ENCODE measurements at places on chromosomes 7 and 10.
A peak's percentile ranks its signal among the peaks of the same experiment; 100 is the strongest.

DNA sequence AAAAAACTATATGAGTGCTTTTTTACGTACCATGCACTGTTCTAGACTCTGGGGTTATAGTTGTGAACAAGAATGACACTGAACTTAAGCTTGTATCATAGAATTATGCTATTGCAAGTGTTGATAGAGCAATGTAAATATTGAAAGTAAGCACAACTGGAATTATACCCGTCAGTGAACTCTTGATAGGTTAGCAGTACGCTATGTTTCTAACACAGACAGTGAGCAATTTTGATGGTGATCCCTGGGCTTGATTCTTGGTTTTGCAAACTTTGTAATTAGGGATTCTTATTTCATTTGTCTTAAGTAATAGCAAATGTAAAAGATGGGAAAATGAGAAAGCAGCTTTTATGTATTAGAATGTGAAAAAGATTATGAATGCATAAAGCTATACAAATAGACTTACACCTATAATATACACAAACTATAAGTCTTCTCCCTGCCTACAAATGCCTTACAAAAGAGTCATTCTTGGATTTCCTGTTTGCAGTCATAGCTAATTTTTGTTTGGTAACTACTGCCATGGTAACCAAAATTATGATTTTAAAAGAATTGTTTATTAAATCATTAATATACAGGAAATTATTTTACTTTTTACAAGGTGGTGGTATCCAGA, 6.7 kb downstream of the TES start:
- no peak for DNase-seq

- DNase-seq = no peak
These were observed 57.0 kb downstream of the UNCX start for GRCh38 chr7:1289666-1290025.

GRCh38 chr7:151920488-151920887, 35.8 kb upstream of the GALNTL5 start:
- DNase-seq = no peak

GRCh38 chr7:43430411-43430810, 152.5 kb upstream of the STK17A start:
- no peak for DNase-seq

GRCh38 chr10:2263561-2263960, 526.2 kb upstream of the ADARB2 start:
- no peak for DNase-seq

GRCh38 chr10:95056744-95057363, 12.4 kb downstream of the CYP2C8 start:
- no peak for DNase-seq

DNA sequence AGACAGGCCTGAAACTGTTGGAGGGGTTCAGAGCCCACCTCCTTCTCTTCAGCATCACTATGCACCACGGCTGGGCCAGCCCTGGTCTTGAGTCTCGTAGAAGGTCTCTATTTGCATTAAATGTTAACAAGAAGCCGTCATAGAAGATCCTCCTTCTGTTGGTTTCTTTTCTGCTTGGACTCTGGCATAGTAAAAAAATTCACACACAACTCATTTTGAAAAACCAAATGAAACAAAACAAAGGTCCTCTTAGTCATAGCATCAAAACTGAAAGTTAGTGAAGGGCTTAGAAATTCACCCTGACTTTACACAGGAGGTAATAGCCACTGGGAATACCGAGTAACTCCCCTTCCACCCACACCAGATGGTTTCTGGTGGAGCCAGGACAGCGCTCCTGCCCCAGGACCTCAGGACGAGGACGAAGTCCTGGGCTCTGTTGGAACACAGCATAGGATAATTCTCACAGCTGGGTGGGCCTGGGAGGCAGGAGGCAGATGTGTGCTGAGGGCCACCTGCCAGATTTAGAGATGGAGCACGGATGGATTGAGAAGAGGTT, 248.4 kb upstream of the KLF6 start:
- DNase-seq = no peak

DNA sequence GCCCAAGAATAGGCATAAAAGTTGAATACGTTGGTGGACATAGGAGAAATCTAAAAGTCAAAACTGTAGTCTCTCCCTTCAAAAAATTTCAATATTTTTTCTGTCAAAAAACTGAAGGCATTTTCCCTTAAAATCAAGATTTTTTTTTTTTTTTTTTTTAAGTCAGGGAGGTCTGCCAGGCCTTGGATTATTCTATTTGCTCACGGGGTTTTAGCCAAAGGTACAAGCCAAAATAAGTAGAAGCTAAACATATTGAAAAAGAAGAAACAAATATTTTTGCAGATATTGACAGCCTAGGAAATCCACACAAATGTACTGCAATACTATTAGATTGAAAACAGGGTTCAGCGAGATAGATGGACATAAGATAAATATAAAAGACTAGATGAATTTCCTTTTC, 190.1 kb upstream of the PLXDC2 start:
- DNase-seq = no peak

DNA sequence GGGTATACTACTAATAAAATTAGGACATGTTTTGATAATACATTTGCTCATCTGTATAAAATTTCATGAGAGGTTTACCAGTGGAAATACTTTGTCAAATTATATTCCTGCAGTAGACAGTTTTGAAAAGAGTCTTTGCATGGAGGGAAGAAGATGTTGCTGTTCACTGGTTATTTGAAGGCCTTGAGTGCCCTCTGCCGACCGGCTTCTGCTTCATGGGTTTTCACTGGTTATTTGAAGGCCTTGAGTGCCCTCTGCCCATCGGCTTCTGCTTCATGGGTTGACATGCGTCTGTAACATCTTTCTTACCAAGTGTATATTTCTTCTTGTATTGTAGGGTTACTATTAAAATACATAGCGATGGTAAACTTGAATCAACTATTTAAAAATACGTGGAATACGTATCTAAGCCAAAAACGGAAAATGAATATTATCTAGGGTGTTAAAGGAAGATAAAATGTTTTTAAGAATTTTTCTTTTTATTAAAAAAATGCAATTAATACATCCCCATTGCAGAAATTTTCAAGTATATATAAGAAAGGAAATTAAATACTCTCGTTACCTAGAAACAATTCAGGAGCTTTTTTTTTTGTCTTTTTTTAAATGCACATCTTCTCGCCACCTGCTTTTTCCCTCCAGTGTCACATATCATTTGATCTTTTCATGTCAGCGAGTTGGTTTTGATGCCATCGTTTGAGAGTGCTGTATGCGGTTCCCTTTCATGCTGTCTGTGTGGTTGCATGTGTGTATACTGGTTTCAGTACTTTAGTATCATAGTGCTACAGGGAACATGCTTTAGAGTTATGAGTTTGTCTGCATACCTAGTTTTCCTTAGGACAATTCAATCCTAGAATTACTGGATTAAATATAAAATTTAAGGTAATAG, 73.4 kb downstream of the SHH start:
- DNase-seq = peak; percentile 24

DNA sequence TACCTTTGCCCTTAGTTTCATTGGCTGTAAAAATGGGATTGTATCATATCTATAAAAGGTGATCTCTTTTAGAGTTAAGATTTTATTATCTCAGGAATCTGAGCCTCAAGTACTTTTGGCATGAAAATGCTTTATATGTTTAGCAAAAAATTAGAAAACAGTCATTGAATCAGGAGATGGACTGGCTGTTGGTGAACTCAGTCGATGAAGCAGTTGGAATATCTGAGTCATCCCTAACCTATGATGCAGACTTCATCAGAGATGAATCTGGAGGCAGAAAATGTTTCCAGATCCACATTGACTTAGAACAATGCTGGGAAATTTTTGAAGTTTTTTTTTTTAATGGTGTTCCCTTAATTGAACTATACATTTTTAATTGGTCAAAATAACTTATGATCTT, 228.5 kb downstream of the SLC25A13 start:
- peak; percentile 17 for DNase-seq

DNA sequence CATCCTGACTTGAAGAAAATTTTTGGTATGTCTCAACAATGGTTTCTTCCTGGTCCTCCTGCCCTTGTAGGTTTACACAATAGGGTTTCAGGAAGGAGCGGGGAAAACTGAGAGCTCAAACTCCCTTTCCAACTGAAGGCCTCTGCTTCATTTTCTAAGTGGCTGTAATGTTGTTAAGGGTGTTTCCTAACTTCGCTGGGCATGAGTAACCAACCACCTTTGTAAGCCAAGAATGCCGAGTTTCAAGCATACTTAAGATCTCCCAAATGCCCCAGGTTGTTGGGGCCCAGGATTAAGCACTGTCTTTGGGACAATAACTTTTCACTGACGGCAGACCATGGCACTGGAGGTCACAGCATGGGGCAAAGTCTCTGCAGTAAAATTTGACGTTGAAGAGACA, 33.6 kb upstream of the DRGX start:
- DNase-seq = no peak

DNA sequence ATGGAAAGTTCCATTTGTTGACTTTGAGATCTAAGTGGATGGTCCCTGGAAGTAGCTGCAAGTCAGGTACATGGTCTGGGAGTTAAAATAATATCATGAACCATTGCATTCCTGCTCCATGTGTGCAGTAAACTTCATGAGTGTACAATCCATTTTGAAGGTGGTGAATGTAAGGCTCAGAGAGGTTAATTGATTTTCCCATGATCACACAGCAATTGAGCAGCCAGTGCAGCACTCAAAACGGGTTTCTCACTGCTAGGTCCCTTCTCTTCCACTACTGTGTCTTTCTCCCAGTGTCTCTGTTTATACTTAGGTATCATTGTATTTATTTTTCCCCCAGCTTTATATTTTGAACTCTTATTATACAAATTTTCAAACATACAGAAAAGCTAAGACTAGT, 9.9 kb downstream of the ZSCAN25 start:
- DNase-seq = no peak

DNA sequence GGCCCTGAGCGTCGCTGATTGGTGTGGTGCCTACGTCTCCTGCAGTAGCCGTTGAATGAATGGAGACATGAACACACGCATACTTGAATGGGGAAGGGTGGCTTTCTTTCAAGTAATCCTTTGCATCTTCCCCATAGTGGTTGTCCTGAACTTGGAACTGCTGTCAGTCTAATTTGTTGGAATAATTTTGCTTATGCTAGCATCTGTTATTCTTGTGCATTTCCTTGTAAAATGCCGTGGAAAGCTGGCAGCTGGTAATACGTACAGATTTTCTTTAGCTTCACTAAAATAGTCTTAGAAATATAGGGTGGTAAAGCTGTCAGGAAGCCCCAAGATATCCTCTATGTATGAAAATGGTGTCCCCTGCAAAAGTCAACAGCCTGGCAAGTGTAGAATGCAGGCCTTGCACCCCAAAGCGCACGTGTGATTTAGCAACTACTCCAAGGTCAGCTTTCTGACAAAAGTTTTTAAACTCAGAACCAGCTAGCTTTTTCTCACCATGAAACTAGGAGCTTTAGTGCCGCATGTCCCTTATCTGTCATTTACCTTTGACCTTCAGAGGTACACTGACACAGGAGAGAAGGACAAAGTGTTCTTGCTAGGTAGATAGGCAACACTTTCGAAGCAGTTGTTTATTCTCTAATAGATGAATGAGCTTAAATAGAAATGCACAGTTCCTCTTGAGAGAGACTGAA, 70.8 kb downstream of the RBM33 start:
- no peak for DNase-seq

- no peak for DNase-seq
These were observed 90.6 kb upstream of the SKAP2 start for GRCh38 chr7:26954951-26955350.

DNA sequence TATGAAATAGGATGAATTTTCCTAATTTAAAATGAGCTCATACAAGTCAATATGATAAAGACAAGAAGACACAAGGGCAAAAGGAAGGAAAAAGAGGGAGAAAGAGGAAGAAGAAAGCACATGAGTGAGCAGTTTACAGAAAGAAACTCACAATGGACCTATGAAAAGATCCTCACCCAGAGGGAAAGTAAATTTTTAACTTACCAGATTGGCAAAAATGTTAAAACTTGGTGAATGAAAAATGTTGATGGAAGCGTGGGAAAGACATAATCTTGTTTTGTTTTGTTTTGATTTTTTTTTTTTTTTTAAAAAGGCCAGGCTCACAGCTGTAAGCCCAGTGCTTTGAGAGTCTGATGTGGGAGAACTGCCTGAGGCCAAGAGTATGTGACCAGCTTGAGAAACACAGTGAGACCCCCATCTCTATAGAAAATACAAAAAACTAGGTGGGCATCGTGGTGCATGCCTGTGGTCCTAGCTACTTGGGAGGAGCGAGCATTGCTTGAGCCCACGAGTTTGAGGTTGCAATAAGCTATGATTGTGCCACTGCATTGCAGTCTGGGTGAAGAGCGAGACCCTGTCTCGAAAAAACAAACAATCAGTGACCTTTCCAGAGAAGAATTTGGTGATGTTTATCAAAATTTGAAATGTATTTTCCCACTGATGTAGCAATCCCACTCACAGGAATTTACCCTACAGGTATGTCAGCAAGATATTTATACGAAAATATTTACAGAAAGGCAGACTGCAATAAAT, 152.9 kb upstream of the ASAH2 start:
- no peak for DNase-seq

DNA sequence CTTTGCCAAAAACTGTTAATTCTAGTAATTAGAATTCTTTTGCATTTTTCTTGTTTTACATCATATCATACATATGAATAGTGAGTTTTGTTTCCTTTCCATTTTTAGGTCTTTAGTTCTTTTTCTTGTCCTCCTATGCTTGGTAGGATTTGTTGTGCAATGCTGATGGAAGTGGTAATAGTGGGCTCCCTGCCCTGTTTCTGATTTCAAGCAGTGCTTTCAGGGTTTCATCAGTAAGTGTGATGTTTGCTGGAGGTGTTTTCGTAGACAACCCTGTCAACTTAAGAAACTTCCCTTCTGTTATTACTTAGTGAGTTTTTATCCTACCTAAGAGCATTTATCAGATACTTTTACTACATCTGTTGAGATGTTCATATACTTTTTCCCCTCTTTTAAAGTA, 50.5 kb downstream of the CSGALNACT2 start:
- DNase-seq = peak; percentile 17
